ENCODE measurements at places on chromosomes 1 and 21.

GRCh38 chr1:25487628-25488027, 55.8 kb upstream of the LDLRAP1 start:
- DNase-seq, result no peak

GRCh38 chr1:86926883-86927282, 12.4 kb downstream of the HS2ST1 start:
- no peak for DNase-seq

GRCh38 chr1:243672539-243673074, 177.4 kb downstream of the AKT3 start:
- no peak for DNase-seq

DNA sequence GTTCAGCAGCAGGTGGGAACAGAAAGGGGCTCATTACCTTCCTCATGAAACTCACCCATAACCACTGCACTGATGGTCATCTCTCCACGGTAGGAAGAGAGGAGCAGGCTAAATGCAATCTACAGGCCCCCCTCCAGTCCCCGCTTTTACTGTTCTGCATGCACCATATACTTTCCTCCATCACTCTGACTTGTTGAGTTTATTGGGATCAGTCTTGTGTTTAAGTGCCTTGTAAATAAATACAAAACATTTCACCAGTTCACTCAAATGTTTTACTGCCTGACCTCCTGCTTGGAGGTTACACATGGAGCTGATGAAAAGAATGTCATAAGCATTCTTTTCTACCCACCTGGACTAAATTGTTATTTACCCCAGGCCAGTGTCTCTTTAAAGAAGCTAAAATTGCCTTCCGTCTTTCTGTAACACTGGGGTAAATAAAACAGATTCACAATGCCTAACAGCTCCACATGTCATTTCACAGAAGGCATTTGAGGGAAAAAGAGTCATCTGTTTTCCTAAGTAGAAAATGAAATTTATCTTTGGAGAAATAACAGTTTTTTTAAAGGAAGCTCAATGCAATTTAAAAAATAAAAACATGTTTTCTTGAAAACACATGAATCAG, 30.7 kb downstream of the PTPN14 start:
- DNase-seq, result no peak

DNA sequence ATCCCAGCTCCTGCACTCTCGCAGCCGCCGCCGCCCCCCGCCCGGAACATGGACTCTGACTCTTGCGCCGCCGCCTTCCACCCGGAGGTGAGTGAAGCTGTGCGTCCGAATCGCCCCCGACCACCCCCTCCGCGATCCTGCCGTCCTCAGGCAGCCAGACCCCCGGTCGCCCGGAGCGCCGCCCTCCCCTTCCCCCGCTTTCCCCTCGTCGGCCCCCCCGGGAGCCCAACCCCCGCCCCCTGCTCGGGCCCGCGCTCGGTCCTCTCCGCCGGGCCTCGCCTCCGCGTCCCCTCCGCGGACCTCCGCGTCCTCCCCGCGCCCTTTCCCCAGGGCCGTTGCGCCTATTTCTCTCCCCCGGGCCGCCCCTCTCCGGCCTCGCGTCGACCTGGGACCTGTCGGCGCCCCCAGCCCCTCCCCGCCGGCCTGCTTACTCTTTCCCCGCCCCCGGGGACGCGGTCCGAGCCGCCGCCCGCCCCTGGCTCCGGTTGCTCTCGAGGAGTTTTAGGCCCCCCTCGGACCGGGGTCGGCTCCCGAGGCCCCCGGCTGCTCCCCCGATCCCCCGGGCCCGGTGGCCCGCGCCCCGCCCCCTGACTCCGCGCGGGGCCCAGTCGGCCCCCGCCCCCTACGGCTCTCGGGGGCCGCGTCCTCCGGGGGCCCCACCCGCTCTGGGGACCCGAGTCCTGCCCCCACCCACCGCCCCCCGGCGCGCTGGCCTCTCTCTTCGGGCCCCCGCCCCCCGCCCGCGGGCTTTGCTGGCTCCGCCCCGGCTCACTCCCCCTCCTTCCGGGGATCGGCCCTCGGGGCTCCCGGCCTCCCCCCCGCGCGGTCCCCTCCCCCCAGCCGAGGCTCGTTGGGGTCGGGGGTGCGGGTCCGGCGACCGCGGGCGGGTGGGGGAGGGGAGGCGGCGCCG, 743 bp downstream of the PHF13 start:
- no peak for DNase-seq

- peak; percentile 53 for DNase-seq
Observed at GRCh38 chr21:36908260-36908908, 58.1 kb downstream of the HLCS start.

GRCh38 chr21:45596704-45597318, 46.7 kb upstream of the PCBP3 start:
- peak; percentile 56 for DNase-seq

DNA sequence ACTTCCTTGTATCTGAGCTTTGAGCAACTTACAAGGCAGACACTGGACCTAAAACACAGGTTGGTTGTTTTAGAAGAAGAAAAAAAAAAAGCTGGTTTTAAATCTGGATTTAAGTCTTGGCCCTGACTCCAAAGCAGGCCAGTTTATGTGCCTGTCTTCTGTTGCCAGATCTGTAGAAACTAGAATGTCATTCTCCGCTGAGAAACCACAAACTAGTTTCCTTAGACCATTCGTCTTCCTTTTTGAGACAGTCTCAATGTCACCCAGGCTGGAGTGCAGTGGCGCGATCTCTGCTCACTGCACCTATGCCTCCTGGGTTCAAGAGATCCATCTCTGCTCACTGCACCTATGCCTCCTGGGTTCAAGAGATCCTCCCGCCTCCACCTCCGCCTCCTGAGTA, 33.9 kb downstream of the APP start:
- DNase-seq, result no peak

DNA sequence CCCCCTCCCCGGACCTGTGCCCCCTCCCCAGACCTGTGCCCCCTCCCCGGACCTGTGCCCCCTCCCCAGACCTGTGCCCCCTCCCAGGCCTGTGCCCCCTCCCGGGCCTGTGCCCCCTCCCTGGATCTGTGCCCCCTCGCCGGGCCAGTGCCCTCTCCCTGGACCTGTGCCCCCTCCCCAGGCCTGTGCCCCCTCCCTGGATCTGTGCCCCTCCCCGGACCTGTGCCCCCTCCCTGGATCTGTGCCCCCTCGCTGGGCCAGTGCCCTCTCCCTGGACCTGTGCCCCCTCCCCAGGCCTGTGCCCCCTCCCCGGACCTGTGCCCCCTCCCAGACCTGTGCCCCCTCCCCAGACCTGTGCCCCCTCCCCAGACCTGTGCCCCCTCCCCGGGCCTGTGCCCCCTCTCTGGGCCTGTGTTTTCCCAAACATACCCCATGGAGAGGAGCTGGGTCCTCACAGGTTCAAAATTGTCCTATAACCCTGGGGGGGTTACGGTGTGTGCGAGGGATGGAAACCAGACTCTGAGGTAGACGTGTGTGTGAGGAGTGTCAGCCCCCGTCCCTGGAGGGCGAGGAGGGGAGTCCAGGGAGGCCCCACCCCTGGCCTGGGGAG, 47.6 kb upstream of the POFUT2 start:
- DNase-seq, result no peak

DNA sequence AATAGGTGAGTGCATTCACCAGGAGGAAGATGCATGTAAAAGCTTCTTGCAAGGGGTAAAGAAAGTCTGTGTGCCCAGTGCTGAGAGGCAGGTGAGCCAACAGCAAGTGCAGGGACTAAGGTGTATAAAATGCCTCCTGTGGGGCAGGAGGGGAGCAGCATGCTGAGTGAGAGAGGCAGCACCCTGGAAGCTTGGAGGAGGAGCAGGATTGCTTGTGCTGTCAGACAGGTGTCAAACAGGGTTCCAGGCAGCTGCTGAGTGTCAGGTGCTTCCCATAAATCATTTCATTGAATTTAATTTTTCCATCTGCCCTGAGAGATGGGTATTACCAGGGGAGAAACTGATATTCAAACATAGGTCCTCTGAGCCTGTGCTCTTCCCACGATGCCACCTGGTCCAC, 13.9 kb downstream of the BSND start:
- DNase-seq, result no peak

DNA sequence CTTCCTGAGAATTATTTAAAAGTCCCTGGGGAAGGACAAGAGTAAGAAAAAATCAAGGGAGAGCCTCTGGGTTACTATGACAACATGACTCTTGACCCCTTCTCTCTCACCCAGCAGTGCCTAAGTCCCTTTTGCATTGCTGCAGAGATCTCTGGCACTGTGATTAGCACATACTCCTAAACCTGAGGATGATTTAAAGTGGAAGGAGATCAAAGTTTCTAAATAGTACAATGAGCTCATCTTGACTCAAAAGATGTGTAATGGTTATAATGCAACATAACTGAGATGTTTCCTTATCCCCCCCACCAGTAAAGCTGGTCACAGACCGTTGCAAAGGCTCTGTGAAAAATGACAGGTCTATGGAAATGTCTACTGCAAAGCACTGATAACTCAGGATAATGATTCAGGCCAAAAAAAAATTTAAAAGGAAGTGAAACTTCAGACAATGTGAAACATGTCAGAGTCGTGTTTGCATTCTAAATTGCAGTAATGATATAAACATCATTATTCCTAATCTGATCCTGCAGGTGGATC, 519.2 kb downstream of the KIF26B start:
- DNase-seq, result no peak

DNA sequence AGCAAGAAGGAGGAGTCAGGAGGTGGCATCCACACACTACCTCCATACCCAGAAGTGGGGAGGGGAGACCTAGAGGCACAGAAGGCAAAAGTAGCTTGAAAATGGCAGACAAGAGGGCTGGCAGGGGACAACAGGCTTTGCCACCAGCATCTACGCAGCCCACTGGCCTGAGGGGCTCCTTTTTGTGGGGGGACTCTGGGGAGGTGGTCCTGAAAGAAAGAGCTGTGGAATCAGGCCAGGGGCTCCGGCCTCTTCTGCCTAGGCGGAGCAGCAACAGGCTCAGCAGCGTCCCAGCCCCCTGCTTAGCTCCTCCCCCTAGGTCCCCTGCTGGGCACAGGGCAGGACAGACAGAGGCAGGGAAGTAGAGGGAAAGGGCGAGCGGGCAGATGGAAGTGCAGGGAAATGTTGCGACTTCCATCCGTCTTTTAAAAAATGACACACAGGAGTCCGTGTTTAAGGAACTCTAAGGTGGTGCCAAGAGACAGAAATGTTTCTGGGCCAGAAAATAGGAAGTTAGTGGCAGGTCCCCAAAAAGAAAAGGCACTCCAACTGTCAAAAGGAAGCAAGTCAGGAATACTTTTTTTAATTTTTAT, 10.0 kb upstream of the LEFTY2 start:
- no peak for DNase-seq

GRCh38 chr1:36248250-36248894, 24.1 kb downstream of the THRAP3 start:
- peak; percentile 81 for DNase-seq

- DNase-seq, result no peak
Observed at GRCh38 chr21:35236090-35236489, 187.0 kb upstream of the RUNX1 start.

DNA sequence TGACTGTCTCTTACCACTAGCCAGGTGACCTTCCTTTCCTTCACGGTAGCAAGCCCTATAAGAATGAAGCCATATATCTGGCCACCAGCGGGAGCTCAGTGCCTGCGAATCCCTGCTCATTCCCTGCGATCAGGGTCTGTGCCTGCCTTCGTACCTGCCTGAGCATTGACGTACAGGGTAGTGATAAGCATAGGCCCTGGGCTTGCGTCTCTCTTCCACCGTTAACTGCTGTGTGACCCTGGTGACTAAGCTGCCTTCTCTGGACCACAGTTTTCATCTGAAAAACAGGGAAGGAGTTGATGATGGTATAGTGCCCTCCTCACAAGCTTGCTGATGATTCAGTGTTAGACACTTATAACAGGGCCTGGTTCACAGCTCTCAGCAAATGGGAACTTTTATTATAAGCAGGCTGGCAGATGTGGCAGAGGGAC, 4.1 kb downstream of the ZC3H12A start:
- DNase-seq, result no peak

DNA sequence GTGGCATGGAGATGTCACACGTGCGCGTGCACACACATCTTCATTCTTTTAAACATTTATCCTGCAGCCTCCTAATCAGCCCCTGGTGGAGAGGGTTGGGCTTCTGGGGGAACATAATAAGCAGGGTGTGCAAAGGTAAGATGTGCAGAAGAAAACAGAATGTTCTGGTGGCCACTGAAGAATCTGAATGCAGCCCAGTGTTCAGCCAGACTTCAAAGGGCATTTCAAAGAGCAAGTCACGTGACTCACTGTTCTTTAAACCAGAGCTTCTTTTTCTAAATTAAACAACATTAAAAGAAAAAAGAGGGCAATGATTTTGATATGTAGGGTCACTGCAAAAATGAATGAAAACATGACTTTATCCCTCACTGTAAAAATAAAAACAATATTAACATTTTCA, 89.8 kb downstream of the ABCA4 start:
- DNase-seq, result no peak

DNA sequence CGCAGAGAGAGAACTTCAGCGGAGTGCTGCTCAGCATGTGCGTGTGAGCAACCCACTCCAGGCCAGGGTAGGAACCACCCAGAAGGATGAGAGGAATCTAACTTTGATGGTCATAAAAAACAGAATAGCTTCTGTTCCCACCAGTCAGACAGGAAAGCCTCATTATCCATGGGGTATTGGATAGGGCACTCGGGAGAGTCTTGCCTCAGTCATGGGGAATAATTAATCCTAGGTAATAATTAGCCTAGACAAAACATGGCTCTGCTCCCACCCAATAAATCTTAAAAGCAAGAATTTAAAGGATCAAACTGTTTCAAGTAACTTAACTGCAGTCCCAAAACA, 35.3 kb downstream of the LDLRAD1 start:
- DNase-seq, result no peak

- no peak for DNase-seq
Observed at GRCh38 chr1:100499194-100499811, 38.6 kb upstream of the GPR88 start.

GRCh38 chr1:76503736-76504135, 363.5 kb upstream of the ST6GALNAC5 start:
- no peak for DNase-seq

DNA sequence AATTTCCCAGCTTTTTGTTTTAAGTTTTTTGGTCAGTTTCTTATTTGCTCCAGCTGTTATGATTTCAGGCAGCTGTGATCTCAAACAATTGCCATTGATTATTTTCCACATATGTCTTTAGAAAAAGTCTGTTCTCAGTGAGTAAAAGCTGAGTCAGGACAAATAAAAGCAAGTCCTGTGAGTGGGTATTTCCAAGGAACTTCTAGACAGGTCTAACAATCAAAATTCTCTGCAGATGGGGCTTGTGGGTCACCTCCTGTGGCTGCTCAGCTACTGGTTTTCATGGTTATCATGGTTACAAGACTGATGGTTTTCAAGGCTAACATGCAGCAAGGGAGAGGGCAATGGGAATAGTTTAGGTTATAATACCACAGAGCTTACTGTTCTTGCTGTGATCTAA, 585.7 kb downstream of the LMO4 start:
- DNase-seq, result no peak
